ENCODE measurements at places on chromosomes 13 and 19. TPM values are rescaled to one million over a fixed set of nuclear protein-coding genes. Genes with fewer than 3 reads are reported as not detected.

CLEC17A gene
- 0.42 TPM for total RNA-seq

COL5A3 gene
- 10.7 TPM for total RNA-seq

THSD8 gene
- total RNA-seq: 1.00 TPM

GAPDHS gene
- total RNA-seq: not detected

CLIP3 gene
- 32.0 TPM for total RNA-seq

CILP2 gene
- 2.3 TPM for total RNA-seq

DNA sequence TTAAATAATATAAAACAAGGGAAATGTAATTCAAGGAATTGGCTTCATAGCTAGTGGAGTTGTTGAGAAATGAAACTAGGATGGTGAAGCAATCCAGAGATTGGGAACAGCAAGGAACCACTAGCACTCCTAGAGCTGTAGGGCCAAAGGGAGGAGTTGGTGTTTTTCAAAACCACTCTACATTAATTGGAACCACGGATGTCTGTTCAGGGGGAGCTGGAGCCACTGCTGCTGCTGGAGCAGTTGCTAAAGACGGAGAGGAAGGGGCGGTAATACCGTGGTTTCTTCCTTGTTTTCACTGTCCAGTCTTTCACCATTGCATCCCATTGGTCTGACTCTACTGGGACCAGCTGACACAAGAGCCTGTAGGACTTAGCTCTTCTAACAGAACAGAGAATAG lies 8.5 kb downstream of the DNAJC15 start:
- DNase-seq: no peak

- DNase-seq: no peak
These were observed 649.3 kb upstream of the ARGLU1 start for GRCh38 chr13:107217251-107217650.

GRCh38 chr13:101917833-101918661 lies 465.6 kb downstream of the ITGBL1 start:
- no peak for DNase-seq

DNA sequence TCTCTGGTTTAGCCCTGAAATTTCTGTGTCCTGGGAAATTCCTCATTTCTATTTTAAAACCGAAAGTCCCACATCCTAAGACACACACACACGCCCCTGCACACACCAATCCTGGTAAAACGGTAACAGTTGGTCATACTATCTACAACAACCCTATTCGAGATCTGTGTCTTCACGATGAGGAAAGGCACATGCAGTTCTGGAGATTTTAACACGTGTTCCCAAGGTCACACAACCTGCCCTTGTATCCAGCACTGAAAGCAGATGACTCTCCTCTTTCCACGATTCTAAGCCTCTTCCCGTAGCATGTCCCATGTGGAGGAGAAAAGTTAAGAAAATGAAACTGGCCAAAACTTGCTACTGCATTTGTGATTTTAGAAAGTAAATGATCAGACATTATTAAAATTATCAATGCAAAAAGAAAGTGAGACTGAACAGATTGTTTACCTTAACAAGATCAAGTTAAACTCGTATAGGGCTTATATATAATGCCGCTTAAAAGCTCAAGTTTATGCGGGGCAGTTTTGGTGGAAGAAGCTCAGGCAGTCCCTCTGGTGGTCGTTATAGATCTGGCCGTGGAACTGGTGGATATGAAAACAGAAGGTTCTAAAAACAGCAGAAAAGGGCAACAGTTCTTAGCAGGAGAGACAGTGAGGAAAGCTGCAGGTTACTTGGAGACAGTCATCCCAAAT lies 32.7 kb downstream of the VSTM1 start:
- no peak for DNase-seq

DNA sequence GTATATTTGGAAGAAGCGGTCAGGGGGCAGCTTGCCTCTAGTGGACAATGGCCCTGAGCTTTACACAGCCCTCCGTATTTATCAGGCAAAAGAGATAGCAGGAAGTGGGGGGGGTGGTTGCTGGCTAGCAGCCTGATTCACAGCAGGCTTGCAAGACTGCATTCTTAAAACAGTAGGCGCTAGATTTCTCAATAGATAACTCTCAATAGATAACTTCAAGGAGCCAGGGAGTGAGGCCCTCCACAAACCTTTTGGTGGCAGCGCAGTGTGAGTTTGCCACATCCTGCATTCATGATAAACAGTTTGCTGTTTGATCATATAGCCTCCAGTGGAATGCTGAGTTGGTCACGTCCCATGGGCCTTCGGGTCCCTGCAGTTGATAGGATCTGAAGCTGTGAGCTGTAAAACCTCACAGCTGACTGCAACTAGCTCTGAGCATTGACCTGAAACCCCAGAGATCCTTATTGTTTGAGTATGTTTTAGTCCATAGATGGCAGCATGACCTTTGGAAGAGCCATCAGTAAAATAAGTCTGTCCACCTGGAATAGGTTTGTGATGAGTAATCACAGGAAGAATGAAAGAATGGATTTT lies 12.2 kb downstream of the FPR3 start:
- no peak for DNase-seq

- DNase-seq: no peak
These were observed 8.1 kb upstream of the PTBP1 start for GRCh38 chr19:788983-789700.

- no peak for DNase-seq
These were observed 13.8 kb upstream of the ASF1B start for GRCh38 chr19:14150041-14150769.

- no peak for DNase-seq
These were observed 230.8 kb downstream of the TSHZ3 start for GRCh38 chr19:31118287-31118955.

GRCh38 chr13:58151452-58151851 lies 519.9 kb downstream of the PCDH17 start:
- no peak for DNase-seq

DNA sequence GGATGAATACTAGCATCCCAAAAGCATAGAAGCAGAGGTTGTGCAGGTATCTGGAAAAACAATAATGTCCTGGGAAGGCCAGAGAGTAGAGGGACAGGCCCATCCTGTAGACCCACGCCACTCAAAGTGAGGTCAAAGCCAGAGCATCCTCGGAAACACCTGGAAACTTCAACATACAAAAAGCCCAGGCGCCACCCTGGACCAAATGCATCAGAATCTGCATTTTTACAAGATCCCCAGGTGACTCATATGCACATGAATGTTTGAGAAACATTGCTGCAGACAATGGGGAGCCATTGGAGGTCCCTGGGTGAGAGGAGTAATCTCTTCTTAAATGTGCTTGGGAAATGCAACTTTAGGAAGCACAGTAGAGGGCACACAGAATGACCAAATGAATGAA lies 684.1 kb downstream of the DIAPH3 start:
- DNase-seq: no peak

DNA sequence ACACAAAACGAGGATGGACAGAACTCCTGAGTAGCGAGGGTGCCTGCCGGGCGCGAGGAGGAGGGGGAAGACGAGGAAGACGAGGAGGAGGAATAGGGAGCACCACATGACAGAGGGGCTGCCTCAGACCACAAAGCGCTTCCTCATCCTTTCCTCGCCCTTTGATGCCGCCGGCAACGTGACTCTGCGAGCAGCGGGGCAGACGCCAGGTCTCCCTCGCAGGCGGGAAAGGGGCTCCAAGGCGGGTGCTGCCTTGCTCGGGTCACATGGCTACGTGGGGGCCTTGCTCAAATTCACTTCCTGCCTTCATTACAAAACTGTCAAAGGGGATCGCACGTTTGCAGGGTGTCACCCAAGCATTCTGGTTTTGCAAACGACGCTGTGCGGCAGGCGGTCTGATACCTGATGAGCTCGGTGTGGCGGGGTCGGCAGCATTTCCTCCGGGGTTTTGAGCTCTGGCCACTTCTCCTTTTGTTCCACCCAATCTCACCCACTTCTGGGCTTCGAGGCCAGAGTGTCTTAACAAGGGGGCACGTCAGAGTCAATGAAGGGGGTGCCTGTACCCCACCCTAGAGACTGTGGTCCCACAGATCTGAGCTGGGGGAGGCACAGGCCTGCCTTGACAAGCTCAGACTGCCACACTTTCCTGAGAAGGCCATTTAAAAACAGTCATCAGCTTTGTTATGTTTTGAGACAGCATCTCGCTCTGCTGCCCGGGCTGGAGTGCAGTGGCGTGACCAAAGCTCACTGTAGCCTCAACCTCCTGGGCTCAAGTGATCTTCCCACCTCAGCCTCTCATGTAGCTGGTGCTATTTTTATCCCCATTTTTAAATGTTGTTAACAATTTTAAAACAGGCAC lies 14.9 kb downstream of the MAP2K2 start:
- DNase-seq: peak; percentile 80

DNA sequence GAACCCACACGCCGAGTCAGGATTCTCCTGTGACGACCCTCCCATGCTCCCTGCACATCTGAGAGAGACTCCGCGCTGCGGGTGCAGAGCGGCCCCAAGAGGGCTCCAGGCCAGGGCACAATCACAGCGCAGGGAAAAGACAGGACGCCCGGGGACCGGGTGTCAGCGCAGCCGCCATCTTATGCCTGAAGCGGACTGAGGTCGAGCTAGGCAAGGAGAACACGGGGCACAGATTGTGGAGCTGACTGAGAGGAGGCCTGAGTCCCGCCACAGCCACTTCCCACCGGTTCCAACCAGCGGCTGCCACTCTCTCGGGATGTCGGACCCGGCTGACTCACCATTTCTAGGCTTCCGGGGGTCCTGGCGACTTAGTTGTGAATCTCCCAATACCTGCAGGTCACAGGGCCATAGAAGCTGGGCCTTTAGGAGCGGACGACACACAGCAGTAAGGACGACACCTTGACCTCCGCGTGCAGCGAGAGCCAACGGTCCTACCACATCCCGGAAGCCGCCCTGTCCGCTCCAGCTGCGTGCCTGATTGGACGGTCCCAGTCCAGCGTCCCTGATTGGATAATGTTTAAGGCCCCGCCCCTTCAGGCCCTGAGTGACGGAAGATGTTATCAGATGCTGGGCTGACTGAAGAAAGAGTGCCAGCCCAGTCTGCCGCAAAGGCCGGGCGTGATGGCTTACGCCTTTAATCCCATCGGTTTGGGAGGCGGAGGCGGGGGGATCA lies at the start of gene ZNF728:
ZNF728 (minus strand) TSS at position 487 of the 733 bp plus-strand sequence; CDS start at position 341, 146 bp downstream.
- DNase-seq: peak; percentile 93

GRCh38 chr19:13133241-13133870 lies 15.3 kb downstream of the NACC1 start:
- no peak for DNase-seq

DNA sequence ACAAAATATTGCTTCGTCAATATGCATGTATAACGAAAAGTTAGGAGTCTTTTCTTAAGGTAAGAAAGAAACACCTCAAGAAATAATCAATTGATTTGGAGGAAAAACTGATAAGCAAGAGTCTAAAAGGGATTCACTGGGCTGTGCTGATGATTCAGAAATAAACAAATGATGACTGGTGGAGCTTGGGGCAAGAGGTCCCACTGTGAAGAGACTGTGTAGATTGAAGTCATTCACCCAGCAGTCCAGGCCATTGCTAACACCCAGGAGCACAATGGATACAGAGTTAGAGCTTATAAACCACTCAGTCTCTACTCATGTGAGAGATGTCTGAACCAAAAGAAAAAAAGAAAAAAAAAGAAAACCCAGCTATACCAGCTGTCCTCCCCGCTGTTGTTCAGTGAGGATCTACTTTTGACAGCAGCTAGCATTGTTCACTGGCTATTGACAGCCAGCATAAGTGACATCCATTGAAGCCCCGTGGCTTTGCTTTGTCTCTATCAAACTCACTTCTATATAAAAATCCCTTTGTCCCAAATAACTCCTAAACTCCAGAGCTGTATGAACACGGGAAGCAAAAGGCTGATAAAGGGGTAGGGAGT lies 255.5 kb downstream of the KCTD12 start:
- DNase-seq: no peak

GRCh38 chr13:80945328-80945727 lies 604.4 kb upstream of the SPRY2 start:
- no peak for DNase-seq

- DNase-seq: no peak
These were observed 40.8 kb downstream of the BBC3 start for GRCh38 chr19:47190167-47190727.

DNA sequence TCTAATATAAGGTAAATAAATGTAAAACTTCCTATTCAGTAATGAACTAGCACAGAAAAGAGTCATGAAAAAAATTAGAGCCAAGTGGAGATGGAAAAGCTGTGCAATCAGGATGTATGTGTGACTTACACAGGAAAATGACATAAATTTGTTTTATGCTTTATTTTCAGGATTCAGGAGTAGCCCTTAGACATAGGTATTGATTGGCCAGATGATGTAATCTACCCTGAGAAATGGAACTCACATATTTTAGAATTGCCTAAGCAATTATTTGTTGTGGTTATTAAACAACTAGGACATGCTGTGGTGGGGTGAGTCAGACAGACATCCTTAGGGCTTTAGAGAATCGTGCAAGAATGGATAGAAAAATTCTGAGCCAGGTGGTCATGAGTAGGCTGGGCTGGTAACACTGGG lies 110.6 kb downstream of the PCDH9 start:
- no peak for DNase-seq

DNA sequence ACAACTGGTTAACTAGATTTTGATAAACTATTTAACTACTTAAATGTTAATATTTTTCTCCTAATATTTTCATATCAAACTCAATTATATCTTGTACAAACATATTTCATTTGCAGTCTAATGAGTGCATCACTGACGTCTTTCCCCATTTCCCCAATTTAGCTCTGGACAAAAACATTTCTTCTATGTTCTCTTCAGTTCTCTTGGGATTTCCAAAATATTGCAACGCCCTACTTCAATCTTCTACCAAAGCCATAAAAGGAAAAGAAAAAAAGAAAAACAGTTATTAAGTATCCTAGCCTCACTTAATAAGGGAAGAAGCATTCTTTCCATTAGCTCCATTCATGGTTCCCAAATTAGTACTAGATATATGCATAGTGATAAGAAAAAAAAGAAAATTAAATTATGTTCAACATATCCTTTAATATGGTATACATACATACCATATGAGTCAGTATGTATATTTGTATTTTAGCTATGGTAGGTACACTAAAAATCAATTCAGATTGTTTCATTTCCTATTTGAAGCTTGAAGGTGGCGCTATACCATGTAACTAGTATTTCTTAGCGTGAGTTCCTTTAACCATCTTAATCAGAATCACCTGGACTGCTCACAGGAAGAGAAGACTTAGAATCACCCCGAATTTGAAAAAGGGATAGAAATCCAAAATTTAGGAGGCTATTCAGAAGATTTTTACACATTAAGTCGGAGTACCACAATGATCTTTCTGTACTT lies 9.9 kb downstream of the FBXL3 start:
- no peak for DNase-seq

- no peak for DNase-seq
These were observed 17.7 kb downstream of the ZMYM5 start for GRCh38 chr13:19845758-19846157.

- DNase-seq: no peak
These were observed 100.1 kb downstream of the DGKH start for GRCh38 chr13:42148538-42148937.
